ENCODE measurements at places on chromosomes 2 and 18. TPM values are rescaled to one million over a fixed set of nuclear protein-coding genes. Genes with fewer than 3 reads are reported as not detected.
A peak's percentile ranks its signal among the peaks of the same experiment; 100 is the strongest.

The CNGA3 gene
- total RNA-seq, result not detected

The RRM2 gene
- total RNA-seq, result 9.3 TPM

The ANKRD30BL gene
- total RNA-seq, result not detected

The GKN2 gene
- not detected for total RNA-seq

The TCF23 gene
- total RNA-seq, result 0.07 TPM

- no peak overlapping the region for H3K27ac ChIP-seq
- H3K4me1 ChIP-seq, result peaks cover 12% of the 10 kb centered on the region
- H3K27me3 ChIP-seq, result no peaks in the 10 kb centered on the region
- DNase-seq, result no peak
- peaks cover 75% of the 10 kb centered on the region for H3K36me3 ChIP-seq
- H3K4me3 ChIP-seq, result no peak overlapping the region
Observed at GRCh38 chr2:215320102-215320501, 8.2 kb downstream of the ATIC start.

- H3K27me3 ChIP-seq, result no peaks in the 10 kb centered on the region
- peak; percentile 6 for DNase-seq
- no peaks in the 10 kb centered on the region for H3K36me3 ChIP-seq
- H3K4me1 ChIP-seq, result peaks cover 30% of the 10 kb centered on the region
- H3K4me3 ChIP-seq, result no peak overlapping the region
- H3K27ac ChIP-seq, result no peak overlapping the region
Observed at GRCh38 chr18:48804856-48805610, 145.7 kb downstream of the SMAD7 start.

- no peak for DNase-seq
- no peaks in the 10 kb centered on the region for H3K36me3 ChIP-seq
- no peak overlapping the region for H3K4me3 ChIP-seq
- H3K27ac ChIP-seq, result no peak overlapping the region
Observed at GRCh38 chr2:206989311-206989710, 50.0 kb downstream of the CPO start.

DNA sequence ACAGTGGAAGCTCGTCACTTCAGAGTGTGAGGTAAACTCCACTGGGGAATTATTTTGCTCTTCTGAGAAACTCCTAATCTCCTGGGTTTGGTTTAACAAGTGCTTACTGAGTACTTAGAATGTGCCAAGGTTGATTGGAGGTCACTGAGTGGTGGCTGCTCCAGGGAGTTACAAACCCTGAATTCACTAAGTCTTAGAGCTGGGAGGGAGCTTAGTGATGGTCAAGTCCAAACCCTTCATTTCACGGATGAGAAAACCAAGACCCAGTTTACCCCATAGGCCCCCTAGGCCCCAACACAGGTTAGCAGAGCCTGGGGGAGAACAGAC, 52.0 kb downstream of the SLC4A5 start:
- H3K27ac ChIP-seq, result peak overlapping the region; percentile 83
- no peak for DNase-seq
- no peak overlapping the region for H3K4me3 ChIP-seq

DNA sequence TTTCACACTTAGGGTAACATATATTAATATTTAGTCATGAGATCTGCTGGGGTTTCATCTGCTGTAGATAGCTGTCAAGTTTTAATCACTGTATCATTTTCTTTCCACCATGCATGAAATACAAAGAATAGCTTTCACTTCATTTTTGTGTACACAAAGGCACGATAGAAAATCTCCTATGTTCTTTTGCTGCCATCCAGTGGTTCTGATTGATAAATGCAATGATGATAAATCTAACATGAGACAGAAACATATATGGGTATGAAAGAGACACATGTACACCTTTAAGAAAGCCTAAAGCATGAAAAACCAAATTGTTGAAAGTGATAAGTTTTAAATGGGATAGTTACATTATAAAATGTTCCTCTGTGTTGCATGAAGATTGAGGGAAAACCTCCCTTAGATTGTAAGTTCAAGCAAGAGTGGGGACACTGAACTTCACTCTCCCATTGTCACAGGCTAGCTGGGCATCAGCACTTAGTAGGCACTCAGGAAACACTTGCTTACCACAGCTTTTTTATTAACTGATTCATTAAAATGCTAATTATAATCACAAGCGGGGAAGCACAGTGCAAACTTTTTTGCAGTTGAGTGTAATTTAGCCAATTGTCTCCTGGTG, 31.2 kb downstream of the C1D start:
- H3K27ac ChIP-seq, result no peak overlapping the region
- H3K4me1 ChIP-seq, result no peaks in the 10 kb centered on the region
- no peak overlapping the region for H3K4me3 ChIP-seq
- no peak for DNase-seq
- peaks cover 3% of the 10 kb centered on the region for H3K27me3 ChIP-seq
- H3K36me3 ChIP-seq, result no peaks in the 10 kb centered on the region

Measured in activated B cell treated with CpG ODN at 0.5 μM for 24 hours (primary cell).